ENCODE measurements at places on chromosomes 12 and 14.
A peak's percentile ranks its signal among the peaks of the same experiment; 100 is the strongest.

- no peak for DNase-seq
These were observed 55.9 kb downstream of the SOX5 start for GRCh38 chr12:23893611-23894010.

DNA sequence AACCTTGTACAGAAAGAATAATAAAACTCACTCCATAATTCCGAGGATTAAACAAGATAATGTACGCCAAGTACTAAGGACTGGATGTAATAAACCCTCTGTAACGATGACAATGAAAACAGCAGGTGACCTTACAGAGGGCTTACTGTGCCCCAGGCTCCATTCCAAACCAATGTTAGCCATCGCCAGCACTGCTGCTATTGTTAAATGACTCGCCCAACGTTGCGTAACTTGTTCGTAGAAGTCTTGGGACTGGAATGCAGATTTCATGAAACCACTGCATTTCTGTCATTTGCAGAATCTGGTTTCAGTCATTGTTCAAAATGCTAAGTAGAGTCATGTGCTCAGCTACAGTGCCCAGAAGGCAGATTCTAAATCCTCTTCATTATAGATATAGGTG, 728 bp upstream of the STON2 start:
- peak; percentile 12 for DNase-seq

DNA sequence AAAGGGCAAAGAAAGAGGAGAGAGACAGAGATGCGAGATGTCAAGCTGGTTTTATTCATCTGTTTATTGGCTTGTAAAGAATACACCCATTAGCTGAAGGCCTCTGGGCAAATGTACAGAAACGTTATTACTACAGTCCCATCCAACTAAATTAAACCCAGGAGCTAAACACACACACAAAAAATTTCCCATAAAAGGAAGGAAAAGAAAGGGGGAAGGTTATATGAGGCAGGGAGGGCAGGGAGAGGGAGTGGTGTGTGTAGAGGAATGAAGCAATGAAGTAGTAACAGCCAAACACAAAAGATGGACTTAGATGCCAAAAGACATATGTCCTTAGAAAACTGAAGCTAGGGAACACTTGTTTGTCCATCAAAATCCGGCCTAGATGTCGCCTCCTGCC, 3.1 kb upstream of the MFAP5 start:
- DNase-seq: no peak

DNA sequence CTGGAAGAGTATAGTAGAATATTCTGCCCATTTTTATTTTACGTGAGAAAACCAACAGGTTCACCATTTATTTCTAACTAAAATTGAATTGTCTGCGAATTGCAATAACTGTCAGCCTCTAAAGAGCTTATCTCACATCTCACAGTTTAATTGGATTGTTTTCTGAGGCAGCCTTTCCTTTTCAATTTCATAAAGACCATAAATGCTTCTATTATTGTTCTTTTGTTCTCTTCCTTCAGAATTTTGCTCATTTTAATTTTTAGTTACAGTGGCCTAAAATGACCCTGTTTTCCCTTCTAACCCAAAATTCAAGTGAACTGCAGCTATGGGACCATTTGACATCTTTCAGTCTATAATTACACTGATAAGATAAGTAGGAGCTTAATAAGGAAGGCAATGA, 147.6 kb downstream of the KLHL28 start:
- DNase-seq: no peak

- DNase-seq: no peak
These were observed 46.3 kb downstream of the PHETA1 start for GRCh38 chr12:111322336-111323250.

GRCh38 chr14:91722386-91722785, 9.5 kb downstream of the CATSPERB start:
- no peak for DNase-seq

DNA sequence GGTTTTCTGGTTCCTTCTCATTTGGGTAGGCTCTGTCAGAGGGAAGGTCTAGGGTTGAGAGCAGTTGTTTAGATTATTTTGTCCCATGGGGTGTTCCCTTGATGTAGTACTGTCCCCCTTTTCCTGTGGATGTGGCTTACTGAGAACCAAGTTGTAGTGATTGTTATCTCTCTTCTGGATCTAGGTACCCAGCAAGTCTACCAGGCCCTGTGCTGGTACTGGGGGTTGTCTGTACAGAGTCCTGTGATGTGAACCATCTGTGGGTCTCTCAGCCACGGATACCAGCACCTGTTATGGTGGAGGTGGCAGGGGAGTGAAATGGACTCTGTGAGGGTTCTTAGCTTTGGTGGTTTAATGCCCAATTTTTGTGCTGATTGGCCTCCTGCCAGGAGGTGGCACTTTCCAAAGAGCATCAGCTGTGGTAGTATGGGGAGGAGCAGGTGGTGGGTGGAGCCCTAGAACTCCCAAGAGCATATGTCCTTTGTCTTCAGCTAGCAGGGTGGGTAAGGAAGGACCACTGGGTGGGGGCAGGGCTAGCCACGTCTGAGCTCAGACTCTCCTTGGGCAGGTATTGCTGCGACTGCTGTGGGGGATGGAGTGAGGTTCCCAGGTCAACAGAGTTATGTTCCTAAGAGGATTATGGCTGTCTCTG, 179.3 kb upstream of the BTG1 start:
- no peak for DNase-seq

GRCh38 chr14:96084796-96085195, 45.6 kb downstream of the C14orf132 start:
- no peak for DNase-seq

DNA sequence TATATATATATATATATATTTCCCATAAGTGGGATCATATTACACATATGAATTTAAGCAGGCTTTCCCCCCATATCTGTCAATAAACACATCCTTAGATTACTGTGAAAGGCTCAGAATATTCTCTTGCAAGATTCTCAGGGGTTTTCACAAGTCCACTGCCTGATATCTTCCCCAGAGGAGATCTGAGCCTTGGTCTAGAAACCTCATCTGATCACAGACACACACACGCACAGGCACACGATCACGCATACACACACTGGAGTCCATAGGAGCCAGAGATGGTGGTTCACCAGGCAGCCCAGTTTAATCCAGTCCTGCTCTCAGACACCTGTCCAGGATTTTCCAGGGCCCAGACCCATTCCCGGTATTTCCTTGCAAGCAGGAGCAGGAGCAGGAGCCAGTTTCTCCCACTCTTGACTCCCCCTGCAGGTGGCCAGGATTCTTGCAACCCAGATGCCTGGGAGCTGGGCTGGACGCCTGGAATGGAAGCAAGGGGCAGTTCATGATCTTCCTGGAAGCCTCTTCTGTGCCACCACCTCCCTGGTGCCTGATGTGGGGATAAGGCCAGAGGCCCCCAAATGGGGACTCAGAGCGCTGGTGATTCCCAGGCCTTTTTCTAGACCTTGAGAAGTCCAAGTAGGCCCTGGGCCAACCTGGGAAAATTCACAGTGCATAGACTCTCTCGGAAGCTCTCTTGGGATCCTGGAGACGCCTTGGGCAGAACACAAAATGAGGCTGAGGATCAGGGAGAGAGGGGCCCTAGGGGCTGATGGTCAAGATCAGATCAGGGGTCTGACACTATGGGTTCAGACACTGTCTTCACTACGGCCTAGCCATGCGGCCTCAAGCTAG, 16.5 kb upstream of the KRT78 start:
- DNase-seq: peak; percentile 51

DNA sequence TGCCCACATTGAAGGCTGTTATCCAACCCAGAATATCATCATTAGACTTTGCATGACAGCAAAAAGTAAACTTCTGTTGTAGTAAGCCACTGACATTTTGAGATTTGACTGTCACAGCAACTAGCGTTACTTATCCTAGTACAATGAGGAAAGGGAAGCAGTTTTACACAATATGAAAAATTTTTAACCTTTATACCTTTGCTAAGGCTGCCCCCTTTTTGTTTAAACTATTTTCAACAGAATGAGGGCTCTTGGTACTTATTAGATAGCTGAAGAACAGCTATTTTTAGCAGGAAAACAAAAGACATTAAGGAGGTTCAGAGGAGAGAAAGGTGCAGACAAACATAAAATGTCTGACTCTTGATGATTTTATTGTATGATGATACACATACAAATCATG, 23.4 kb upstream of the TMX1 start:
- DNase-seq: no peak
